Caki2 (cell line): ENCODE measurements at places on chromosomes 1 and 21.

GRCh38 chr21:34743831-34744230 is 75.0 kb downstream of the CLIC6 start:
- peak; percentile 55 for DNase-seq

- DNase-seq, result peak; percentile 58
These were observed 17.9 kb downstream of the HIVEP3 start for GRCh38 chr1:41900603-41901444.

- DNase-seq, result no peak
These were observed 126.5 kb downstream of the MATN1 start for GRCh38 chr1:30596891-30597290.

DNA sequence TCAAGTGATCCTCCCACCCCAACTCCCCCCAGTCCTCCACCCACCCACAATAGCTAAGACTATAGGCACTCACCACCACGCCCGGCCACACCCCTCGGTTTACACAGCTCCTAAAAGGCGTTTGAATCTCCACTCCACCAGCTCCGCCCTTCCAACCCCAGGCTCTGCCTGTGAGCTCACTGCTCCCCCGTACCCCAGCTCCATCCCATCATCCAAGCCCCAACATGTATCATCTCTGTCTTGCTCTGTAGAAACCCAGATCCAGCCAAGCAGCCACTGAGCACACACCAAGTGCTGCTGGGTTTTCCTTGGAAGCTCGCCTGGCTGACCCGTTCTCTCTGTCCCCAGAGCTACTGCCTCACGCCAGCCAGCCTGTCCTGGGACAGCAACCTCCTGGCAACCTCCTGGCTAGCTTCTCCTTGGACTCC is 12.0 kb upstream of the S100A2 start:
- DNase-seq, result no peak

- DNase-seq, result no peak
These were observed 9.5 kb downstream of the PARK7 start for GRCh38 chr1:7971024-7971423.
